ENCODE measurements at places on chromosomes 11 and 22. TPM values are rescaled to one million over a fixed set of nuclear protein-coding genes. Genes with fewer than 3 reads are reported as not detected.

The DDIAS gene
- total RNA-seq = 30.1 TPM

The MYRF gene
- total RNA-seq = 1.4 TPM

The MRGPRX4 gene
- not detected for total RNA-seq

DNA sequence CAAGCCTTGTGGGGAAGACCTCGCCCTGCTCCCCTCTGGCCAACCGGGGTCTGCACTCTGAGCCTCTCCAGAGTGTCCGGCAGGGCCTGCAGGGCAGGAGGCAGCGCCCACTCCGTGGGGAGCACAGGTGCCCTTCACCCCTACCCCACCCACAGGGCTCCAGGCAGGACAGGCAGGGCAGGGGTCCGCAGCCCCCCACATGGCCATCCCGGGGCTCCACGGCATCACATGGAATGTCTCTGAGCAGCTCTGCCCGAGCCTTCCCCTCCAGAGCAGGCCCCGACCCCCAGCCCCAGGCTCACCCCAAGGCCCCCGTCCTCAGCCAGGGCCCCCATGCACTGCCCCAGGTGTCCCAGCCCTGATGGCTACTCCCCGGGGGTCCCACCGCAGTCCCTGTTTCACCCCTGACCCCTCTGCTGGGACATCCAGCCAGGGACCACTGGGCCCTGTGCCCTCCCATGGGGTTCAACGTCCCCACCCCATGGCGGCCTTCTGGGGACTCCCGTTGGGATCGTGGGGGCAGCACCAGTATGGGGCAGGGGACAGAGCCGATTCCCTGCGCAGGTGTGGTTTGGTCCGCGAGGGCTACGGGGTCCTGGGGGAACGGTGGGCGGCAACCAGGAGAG, 77.7 kb downstream of the BRD1 start:
- no peak for DNase-seq

GRCh38 chr11:66857234-66857926, 516 bp downstream of the LRFN4 start:
- no peak for DNase-seq

GRCh38 chr11:131601586-131601985, 231.2 kb downstream of the NTM start:
- no peak for DNase-seq

GRCh38 chr11:78149646-78150045, 10.2 kb upstream of the ALG8 start:
- DNase-seq = peak; percentile 23

DNA sequence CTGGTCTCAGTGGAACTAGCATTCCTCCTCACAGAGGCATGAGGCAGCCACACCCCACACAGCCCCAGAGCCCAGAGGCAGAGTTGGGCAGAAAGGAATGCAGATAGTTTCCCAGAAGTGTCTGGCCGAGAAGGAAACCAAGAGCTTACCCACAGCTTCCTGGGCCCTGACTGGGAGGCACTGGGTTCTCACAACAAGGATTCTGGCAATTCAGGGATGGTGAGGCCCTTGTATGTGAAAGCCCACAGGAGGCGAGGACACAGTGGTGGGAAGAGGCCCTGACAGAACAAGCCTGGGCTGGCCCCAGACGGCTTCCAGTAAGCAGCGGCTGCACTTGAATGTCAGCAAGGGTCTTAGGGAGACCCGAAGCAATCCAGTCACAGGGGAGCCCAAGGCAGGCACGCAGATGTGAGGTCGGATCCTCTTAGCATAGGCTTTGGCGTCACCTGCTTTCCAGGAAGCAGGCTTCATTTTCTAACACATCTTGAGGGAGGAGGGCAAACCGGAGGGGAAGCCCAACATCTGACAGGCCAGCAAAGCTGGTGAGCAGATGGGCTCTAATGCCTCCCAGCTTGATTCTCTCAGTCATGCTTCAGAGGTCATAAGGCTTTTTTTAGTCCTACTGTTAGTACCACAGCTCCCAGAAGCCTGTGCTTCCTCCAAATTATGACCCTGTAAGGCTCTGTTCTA, 78.3 kb upstream of the AKIP1 start:
- DNase-seq = peak; percentile 82

GRCh38 chr11:131422496-131422895, 52.1 kb downstream of the NTM start:
- DNase-seq = peak; percentile 44

DNA sequence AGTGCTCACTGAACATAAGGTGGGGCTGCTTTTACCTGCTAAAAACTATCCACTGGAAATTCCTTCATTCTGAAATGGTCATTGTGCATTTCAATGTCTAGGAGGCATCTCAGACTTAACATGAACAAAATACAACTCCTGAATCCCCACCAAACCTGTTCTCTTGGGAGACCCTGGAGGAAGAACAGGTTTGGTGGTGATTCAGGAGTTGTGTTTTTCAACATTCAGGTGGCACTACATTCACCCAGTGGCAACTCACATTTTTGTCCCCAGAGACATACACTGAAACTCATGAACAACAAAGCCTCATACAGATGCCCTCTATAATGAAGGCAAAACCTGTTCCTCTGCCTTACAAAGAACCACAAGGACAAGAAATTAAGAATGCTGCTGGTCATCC, 64.3 kb upstream of the CYP2D6 start:
- no peak for DNase-seq

DNA sequence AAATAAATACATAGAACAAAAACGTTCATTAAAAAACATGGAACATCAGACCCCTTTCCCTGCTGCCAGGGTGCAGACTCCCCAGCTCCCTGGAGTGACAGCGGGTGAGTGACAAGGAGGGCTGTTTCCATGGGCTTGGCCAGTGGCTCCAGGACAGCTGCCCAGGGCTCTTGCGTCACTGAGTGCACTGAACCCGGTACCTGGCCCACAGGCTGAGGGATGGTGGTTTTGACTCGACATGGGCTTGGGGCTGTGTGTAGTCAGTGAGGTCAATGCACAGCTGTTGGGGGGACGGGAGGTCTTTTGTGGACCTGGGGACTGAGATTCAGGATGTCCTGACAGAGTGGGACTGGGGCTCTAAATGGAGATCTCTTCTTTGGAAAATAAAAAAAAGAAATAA, 142.1 kb upstream of the B3GAT1 start:
- DNase-seq = no peak

DNA sequence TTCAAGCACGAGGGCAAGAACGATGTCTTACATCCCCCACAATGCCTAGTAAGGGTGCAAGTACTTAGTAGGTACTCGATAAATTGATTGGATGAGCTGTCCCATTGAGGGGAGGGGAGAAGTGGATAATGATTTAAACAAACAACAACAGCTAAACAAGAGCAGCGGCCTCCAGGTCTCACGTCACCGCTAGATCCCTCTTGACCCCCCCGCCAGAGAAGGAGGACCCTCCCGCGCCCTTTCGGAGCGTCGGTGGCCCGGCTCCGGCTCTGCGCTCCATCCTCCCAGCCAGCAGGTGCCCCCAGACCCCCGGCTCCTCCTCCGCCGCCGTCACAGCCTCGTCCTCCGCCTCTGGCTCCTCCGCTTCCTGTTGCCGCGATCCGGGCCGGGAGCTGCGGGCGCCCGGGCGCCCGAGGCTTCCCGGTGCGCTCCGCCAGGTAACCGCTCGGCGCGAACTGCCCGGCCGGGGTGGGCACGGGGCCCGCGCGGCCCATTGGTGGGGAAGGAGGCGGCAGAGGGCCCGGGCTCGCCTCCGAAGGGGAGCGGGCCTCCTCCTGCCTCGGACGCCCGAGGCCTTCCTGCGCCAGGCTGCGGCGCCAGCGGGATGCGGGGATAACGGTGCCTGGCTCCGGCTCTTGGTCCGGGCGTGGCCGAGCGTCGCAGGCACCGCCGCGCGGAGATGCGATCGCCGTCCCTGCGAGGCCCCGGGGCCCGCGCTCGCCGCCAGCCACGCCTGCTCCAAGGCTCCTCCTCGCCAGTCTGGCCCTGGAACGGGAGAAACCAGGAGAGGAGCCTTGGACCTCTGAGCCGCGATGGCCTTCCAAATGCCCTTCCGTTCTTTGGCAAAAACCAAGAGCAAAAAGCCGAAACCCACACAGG, at the start of gene TLCD5:
Gene TLCD5, plus strand, starts transcription at position 368 of the 879 bp plus-strand sequence. CDS start 2,143 bp downstream, outside the sequence.
- no peak for DNase-seq

Measured in A172 (cell line).